ENCODE measurements at places on chromosomes 2 and 18. TPM values are rescaled to one million over a fixed set of nuclear protein-coding genes. Genes with fewer than 3 reads are reported as not detected.

DCC gene
- 0.57 TPM for total RNA-seq

DNA sequence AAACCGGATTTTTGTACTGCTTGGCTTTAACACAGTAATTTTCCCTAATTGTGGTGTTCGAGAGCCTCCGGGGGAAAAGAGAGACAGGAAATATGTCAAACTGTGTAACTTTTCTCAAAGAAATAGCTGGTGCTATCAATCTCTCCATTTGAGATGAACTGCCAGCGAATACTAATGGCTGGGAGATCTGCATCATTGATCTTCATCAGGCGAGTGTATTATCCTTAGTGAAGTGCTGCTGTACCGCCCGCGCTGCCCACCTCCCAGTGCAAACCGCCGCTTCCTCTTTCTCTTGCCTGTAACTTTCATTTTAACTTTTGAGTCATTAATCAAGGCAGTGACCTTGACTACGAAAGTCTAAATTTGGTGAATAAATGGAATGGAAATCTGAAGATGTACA lies 246.1 kb upstream of the ST6GAL2 start:
- no peaks in the 10 kb centered on the region for H3K4me1 ChIP-seq
- no peak overlapping the region for H3K27ac ChIP-seq

DNA sequence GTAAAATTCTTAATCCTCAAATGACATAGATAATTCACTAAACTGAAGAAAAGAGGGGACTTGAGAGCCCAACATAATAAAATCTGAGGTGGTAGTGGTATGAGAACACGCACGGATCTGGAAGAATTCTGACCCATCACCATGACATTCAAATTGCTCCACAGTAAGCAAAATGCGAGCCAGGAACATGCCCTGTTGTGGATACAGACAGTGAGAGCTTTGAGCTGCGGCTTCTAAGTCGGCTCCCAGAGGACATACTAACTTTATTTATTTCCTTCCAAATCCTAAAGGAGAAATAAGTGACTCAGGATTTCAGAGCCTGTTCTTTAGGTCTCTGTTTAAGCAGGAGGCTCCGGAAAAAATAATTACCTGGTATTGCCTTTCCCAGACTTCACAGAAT lies 143.4 kb upstream of the SMAD7 start:
- H3K4me1 ChIP-seq: no peaks in the 10 kb centered on the region
- no peak overlapping the region for H3K4me3 ChIP-seq
- H3K27ac ChIP-seq: no peak overlapping the region
- H3K27me3 ChIP-seq: no peaks in the 10 kb centered on the region
- peaks cover 12% of the 10 kb centered on the region for H3K36me3 ChIP-seq
- DNase-seq: no peak

SERPINB2 gene
- 0.38 TPM for total RNA-seq

DNA sequence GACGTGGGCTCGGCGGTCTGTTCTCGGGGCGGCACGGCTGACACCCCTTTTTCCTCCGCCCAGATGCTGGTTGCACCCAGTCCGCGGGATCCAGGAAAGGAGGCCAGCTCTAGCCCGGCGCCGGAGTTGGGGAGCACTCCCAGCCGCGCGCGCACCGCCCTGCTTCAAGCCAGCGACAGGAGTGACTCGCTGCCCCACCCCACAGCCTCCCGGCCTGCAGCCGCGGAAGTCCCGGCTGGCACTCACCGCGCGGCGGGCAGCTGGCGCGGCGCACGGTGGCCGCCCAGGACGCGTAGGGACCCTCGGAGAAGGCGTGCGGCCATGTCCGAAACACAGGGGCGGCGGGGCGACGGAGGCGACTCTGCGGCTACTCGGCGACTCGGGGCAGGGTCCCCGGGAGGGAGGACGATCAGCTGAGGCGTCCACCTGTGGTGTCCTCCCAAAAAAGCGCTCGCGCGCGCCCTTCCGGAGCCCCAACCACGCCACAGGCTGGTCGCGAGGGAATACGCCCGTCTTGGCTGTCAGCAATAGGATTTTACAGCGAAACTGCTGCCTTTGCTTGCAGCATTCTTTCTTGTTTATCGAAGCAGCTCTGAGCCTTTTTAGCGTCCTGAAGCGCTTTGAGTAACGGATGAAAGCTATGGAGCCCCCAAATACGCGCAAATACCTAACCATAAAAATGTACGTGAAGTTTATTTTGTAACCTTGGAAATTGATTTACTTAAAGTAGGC lies at the start of gene ACADL:
ACADL (minus strand) TSS at position 507 of the 732 bp plus-strand sequence; CDS start at position 323, 184 bp downstream.
- no peak within 1 kb of the TSS for H3K27ac ChIP-seq
- H3K4me1 ChIP-seq: peaks cover 9% of the 10 kb centered on the region
- peak; percentile 70 for DNase-seq
- peaks cover 85% of the 10 kb centered on the region for H3K27me3 ChIP-seq
- peak within 1 kb of the TSS; percentile 39 for H3K4me3 ChIP-seq
- no peaks in the 10 kb centered on the region for H3K36me3 ChIP-seq

- no peaks in the 10 kb centered on the region for H3K36me3 ChIP-seq
- H3K4me3 ChIP-seq: peak overlapping the region; percentile 83
- H3K27ac ChIP-seq: peak overlapping the region; percentile 79
- no peak for DNase-seq
- no peaks in the 10 kb centered on the region for H3K27me3 ChIP-seq
These were observed 67.4 kb downstream of the TNS1 start for GRCh38 chr2:217935235-217935879.
